ENCODE measurements at places on chromosomes 12 and 14.

DNA sequence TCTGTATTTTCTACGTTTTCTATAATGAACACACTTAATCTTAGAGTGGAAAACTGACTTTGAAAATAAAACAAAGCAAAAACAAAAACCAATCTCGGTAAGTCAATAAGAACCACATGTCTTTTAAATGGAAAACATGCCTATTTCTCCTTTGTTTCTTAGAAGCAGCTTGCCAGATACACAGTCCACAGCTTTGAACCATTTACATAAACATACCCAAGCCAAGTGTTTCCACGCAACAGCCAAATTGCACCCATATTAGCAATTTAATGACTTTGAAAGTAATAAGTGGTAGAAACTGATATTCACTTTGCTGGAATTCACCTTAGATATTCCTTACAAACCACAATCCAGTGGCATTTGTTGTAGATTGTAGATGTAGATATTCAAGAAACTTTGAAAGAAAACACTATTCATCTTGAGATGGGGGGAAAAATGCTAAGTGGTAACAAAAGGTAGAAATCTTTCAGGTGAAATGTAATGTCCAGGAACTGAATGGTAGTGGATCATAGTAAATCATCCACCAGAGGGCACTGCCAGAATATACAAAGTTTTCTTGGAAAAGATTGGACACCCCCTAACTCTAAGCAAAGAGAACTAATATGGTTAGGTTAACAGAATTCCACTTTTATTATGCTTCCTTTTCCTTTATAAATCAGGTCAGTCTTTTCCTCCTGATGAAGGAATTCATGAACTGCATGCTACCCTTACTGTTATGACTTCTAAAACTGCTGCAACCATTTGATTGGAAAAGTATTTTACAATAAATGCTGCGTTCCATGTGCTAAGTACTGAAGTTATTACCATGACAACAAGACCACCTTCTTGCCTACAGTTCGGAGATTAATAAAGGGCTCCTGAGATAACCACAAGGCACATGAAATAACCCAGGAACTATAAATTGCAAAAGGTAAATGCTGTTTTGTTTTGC, 69.8 kb downstream of the RERG start:
- DNase-seq, result no peak

DNA sequence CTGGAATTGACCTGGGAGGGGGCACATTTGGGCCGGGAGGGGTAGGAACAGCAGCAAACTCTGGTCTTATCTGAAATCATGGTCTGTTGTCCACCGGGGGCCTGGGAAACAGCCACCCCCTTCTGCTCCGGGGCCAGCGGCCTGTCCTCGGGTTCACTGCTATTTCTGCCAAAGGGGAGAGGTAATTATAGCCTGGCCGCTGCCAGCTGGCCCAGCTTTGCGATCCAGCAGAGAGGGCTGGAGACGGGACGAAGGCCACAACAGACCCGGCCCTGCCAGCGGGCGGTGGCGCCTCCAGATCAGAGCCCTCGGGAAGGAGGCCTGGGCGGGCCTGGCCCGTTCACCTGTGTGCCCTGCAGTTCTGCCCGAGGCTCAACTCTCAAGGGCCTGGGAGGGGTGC, at the start of gene C14orf180:
Gene C14orf180 (plus strand): TSS at position 258 of the 400 bp plus-strand sequence. CDS start 6,667 bp downstream, outside the sequence.
- DNase-seq, result no peak

GRCh38 chr14:25680934-25681333, 631.0 kb upstream of the STXBP6 start:
- DNase-seq, result no peak

DNA sequence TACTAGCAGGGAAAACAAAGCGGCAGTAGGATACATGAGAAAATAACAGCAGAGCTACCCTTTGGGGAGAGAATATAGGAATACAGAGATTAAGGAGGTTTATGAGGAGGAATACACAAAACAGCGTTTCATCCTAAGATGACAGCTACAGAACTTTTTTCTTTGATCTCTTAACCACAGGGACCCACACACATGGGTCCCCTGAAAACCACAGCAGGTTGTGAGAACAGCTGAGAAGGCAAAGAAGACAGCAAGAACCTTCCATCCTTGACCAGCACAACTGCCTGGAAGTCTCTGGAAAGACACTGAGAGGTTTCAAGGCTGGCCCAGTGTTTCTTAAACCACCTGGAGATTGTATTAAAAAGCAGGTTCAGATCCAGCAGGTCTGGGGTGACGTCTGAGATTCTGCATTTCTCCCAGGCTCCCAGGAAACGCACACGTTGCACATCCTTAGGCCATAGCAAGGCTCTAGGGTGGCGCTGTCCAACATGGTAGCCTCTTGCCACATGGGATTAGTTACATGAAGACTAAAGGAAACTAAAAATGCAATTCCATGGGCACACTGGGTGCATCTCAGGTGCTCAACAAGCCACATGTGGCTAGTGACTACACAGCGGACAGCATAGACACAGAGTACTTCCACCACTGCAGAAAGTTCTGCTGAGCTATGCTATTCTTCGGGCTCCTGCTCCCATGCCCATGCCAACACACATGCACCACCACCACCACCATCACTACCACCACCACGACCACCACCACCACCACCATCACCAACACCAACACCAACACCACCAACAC, 92.3 kb downstream of the FOXN3 start:
- DNase-seq, result no peak

GRCh38 chr14:56241461-56241860, 123.2 kb downstream of the PELI2 start:
- DNase-seq, result no peak

DNA sequence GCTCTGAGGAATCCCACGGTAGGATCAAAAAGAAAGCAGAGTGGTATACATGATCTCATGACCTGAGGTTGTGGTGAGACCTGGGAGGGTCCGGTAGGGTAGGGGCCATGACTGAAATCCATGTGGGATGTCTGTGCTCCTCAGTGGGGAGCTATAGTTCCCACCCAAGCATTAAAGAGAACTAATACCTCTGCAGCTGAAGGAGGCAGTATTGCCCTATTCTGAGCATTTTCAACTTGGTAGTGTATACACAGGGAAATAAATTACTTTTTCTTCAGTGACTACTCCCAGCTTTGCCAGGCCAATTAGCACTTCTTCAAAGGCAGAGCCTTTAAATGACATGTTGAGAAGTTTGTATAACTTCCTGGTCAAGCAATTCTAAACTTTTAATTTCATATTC, 613.8 kb downstream of the KCNH5 start:
- DNase-seq, result no peak

DNA sequence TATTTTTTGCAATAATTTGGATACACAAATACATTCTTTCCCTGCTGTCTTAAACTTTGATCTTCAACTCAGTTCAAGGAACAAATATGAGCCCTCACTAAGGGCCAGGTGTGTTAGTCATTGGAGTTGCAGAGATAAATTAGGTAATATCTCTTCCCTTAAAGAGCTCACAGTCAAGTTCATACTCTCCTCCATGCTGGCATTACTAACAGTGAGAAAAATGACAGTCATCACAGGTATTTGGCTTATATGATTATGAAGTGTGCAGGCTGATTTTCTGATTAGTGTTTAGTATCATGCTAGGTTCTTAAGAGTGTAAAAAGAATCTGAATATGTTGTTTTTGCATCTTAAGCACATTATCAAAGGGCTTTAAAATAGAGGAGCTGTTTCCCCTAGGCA, 594.7 kb downstream of the CCER1 start:
- DNase-seq, result no peak

GRCh38 chr12:113071135-113072112, 14.9 kb downstream of the DTX1 start:
- DNase-seq, result no peak

GRCh38 chr12:65526311-65526710, 247.8 kb downstream of the MSRB3 start:
- DNase-seq, result no peak

DNA sequence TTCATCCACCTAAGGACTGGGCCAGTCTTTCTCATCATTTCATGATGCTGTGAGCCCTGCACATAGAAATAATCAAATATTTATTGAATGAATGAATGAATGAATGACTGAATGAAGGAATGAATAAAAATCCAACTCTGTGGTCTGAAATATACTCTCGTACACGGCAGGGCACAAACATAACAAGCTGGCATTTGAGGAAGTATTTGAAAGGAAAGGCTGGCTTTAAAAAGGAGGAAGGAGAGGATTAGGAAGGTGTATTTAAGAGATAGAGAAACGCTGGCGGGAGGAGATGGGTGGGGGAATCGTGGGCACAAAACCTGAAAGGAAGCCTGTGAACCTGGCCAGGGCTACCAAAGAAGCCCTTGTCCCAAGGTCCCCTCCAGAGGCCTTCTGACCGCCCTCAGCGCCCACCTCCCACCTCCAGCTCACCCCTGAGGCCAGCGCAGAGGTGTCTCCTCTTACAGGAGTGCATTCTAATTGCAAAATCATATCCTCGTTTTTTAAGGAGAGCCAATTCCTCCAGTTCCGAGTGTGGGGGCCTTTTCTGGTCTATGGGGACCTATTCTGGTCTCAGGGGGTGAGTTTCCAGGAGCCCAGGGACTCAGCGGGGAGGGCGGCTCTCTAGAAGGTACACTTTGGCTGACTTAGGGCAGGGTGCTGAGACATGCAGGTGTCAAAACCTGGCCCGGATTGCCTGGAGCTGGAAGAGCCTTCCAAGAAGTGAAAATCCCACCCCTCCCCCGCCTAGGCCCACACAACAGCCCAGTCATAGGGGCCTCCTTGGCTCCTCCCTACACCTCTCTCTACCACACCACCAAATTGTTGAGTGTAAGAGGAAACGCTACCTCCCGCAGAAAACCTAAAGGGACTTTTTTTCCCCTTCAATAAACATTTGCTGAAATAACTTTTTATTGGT, 8.7 kb upstream of the JDP2 start:
- DNase-seq, result no peak

DNA sequence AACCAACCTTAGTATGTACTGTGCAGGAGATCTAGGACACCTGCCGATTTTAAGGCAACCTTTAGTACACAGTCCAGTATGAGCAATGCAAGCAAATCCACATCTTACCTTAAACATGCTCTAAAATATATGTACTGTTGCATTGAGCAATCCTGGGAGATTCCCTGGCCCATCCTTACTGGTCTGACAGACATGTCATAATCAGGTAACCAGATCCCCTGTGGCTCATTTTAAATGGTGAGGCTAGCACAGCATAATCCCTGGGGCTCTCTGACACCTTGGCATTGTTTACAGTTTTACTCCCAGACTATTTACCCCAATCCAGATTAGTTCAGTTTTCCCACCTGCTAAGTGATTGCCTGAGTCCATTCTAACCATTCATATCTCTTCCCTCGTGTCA, 15.1 kb downstream of the BMAL2 start:
- no peak for DNase-seq

DNA sequence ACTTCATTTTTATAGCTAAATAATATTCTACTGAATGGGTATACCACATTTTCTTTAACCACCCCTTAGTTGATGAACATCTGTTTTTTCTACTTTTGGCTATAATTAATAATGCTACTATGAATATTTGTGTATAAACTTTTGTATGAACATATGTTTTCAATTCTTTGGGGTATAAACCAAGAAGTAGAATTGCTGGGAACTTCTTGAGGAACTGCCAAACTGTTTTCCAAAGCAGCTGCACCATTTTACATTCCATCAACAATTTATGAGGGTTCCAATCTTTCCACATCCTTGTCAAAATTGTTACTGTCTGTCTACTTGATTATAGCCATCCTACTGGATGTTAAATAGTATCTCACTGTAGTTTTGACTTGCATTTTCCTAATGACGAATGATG, 221.8 kb downstream of the PRKD1 start:
- DNase-seq, result no peak

DNA sequence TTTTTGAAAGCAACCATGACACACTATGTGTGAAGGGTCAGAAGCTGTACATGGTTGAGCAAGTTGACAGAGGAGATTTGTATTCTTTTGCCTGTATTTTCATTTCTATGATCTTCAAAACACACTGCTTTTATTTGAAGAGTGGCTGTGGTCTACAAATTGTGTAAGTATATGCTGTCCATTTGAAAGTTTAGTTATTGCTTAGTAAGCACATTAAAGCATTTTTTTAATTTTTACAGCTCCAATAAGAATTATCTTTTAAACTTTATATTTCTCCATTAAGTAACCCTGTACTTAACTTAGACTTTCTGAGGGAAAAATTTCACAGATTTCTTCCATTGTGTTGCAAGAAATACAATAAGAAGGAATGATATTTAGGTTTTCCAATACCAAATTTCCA, 915.2 kb downstream of the SLC6A15 start:
- DNase-seq, result no peak

DNA sequence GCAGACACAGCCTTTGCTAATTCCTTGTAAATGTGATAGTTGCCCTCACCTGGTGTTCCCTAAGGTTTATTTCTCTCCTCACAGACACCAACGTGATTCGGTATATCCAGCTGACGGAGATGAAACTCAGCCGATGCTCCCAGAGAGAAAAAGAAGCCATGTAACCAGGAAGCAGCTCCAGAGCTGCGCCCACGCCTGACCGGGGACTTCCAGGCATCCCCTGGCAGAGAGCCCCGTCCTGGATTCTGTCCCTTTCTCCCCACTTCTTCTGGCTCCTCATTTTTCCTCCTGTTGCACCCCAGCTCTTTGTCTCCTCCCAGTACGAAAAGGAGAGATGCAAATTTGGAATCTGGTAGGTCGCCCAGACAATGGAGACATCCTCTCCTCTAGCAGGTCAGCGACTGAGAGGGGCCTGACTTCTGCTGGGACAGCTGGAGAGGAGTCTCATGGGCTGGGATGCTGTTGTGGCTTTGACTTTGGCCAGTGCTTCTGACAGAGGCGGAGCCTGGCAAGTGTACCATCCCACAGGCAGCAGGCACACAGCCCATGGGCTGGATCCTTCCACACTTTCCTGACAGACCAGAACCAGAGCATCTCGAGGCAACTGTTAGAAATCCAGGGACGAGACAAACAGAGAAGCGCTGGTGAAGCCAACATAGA, 29.4 kb downstream of the TTC9 start:
- no peak for DNase-seq

DNA sequence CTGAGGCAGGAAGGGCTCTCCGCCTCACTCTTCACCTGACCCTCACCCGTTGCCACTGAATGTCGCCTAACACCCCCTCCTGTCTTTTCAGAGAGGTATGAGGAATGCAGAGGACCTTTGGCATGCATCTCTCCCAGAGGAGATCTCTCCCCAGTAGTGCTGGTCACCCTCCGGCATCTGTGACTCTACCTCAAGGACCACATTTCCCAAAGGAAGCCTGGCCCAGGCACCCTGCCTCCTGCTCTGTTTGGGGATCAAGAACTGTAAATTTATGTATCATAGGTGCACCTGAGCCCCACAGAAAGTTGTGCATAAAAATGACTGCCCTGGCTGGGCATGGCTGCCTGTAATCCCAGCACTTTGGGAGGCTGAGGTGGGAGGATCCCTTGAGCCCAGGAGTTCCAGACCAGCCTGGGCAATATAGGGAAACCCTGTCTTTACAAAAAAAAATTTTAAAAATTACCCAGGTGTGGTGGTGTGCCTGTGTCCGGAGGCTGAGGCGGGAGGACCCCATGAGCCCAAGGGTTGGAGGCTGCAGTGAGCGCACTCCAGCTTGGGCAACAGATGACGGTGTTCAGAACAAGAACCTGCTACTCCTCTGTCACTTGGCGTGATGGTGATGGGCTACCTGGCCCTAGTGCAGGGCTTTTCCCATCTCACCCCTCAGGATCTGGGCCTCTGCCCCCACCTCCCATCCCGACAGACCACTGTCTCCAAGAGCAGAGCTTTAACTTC, 13.7 kb downstream of the TNFRSF1A start:
- no peak for DNase-seq

All from cortex of kidney (tissue), 1 donor.